ENCODE measurements at places on chromosomes 11 and 22.

GRCh38 chr11:1744891-1745700 lies 5.3 kb downstream of the IFITM10 start:
- no peak for DNase-seq

- no peak for DNase-seq
These were observed 35.8 kb upstream of the TSKU start for GRCh38 chr11:76747153-76747914.

- no peak for DNase-seq
These were observed 84.3 kb downstream of the GDPD4 start for GRCh38 chr11:77217156-77217555.

DNA sequence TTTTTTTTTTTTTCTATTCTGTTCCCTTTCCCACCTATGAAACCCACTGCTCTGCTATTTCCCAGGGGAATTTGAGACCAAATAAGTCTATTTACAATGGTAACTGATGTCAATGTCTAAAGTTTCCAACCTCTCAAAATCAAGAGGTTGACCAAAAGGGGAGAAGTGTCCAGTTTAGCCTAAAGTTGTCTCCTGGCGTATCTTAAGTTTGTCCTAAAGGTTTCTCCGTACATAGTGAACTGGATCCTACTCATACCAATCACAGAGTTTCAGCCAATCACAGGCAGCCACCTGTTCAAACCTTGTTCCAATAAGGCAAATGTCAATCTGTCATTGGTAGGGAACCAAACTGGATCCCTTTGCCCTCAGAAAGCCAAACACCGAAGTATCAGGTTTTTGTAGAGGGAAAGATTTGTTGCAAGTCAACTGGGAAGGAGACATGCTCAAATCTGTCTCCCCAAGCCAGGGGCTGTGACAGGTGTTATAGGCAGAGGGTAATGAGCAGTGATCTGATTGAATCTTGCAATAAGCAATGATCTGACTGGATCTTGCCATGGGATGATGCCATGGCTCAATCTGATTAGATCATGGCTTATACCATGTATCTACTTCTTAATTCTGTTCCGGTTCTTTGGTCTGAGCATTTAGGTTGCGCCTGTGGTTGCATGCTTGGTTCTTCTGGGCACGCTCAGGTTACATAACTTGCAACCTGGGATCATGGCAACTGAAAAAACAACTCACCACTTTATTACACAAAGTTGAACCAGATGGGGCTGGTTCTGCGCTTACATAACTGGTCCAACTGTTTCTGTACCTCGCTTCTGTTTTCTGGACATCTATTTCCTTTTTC lies 1.1 kb upstream of the VPS37C start:
- no peak for DNase-seq

GRCh38 chr22:20238901-20239675 lies 29.0 kb downstream of the RTN4R start:
- DNase-seq: no peak

DNA sequence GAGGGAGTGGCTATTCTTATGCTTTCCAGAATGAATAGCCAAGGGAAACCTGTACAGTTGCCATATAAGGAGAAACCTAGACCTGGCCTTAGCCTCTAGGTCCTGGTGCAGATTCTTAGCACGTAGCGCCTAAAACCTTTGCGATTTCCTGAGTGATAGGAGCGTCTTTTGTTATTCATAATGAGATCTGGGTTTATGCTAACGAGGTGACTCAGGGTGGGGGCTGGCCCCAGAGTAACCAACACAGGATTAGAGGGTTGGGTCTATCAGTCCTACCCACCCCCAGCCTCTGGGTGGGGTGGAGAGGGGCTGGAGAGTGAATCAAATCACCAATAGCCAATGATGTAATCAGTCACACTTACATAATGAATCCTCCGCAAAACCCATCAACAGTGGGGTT lies 73.4 kb upstream of the PARVG start:
- DNase-seq: no peak

GRCh38 chr11:131370090-131370751 lies at the start of gene NTM:
TSS of gene NTM (plus strand) at chr11:131370615.
- DNase-seq: no peak

DNA sequence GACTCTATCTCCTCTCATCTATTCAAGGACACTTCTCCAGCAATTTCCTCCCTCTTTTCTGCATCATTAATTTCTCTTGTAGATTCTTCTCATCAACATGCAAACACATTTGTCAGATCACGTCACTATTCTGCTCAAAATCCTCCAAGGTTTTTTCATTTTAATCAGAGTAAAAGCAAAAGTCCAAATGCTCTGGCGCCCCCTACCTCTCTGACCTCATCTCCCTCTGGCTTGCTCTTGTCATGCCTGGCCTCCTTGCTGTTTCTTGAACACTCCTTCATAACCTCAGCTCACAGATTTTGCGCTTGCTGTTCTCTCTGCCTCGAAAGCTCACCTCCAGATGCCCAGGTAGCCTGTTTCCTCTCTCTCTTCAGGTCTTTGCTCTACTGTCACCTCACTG lies 22.4 kb downstream of the RTCB start:
- DNase-seq: no peak

- no peak for DNase-seq
These were observed 77.5 kb downstream of the PPP6R3 start for GRCh38 chr11:68538025-68538424.

GRCh38 chr11:131712897-131713296 lies 342.5 kb downstream of the NTM start:
- no peak for DNase-seq

DNA sequence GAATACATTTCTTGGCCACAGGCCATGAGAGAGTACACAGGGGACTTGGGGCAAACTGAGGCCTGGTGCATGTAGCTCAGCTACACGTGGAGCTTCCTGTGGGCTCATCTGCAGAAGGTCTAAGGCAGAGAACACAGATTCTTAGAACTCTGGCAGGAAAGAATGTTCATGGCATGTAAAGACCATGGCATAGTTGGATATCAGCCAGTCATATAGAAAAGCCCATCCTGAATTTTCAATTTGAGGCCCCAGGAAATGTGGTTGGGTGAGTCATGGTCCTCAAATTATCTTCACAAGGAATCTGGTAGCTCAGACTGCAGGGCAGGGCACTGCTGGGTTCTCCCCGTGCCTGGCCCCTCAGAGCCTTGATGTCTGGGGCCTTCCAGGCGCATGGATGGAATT lies 13.7 kb upstream of the ST3GAL4 start:
- DNase-seq: no peak

DNA sequence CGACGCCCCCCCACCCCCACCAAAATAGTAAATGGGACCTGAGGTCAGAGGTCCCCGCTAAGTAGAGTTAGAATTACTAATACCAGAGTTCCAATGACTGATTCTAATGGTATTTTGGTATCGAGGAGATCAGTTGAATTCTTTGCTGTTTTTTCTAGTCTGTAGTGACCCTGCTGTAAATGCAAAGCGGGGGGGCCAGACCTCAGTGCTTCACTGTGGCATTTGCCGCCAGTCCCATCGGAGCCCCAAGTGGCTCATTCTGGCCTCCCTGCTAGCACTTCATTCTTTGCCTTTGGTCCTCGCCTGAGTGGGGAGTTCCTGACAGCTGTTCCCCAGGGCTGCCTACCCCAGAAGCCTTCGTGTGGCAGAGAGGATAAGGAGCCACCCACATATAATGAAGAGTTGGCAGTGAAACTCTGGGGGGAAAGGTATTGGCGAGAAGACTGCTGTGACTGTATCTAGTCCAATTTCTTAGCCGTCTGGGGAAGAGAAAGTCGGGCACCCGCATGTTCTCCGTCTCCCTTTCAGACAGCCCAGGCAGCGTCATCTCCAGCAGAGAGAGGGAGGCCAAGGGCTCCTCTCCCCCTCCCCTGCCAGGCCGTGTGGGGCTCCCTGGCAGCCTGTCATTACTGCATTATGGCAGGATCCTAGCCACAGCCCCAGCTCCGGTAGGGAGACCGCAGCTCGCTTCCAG lies 19.4 kb upstream of the CABP7 start:
- no peak for DNase-seq

DNA sequence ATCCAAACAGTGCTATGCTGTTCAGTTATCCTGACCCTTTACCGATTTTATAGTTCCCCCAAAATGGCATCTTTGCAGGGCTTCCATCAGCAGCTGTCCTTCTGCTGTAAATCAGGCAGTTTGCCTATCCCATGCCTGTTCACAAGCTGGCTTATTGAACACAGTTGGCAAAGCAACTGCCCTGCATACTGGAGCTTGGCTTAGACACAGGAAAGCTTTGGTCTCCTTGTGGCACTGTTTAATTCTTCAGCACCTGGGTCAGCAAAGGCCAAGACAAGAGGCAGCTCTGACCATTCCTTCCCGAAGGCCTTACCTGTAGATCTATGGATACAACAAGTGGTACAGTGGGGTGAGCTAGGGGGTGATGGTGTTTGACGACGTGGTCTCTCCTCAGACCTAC lies 32.2 kb downstream of the TSPAN18 start:
- DNase-seq: no peak

GRCh38 chr22:22848364-22848866 lies 39.2 kb upstream of the IGLL5 start:
- DNase-seq: peak; percentile 61

DNA sequence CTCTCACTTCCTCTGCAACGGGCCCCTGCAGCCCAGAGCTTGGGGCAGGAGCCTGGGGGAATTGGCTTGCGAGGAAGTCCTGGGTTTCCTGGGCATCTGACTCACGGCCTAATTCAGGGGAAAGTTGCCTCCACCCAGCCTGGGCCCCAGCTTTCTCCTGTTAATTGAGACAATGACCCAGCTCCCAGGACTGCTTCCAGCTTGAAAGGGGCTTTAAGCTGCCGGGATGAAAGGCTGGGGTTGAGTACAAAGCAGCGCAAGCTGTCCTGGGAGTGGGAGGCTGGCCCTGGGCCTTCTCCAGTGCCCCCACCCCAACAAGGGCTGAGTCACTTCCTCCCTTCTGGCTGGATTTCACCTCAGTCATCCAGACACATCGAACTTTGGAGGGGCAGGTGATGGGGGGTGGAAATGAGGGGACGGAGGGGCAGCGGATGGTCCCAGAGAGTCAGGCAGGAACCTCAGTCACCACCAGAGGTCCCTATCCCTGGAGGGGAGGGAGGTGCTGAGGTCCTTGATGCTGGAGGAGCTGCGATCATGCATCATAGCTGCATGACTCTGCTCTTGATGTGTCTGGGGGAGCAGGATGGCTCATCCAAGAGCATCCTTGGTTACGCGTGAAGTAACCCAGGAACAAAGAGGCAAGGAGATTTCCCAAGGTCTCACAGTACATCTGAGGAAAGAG lies 30.1 kb upstream of the OAF start:
- DNase-seq: no peak

DNA sequence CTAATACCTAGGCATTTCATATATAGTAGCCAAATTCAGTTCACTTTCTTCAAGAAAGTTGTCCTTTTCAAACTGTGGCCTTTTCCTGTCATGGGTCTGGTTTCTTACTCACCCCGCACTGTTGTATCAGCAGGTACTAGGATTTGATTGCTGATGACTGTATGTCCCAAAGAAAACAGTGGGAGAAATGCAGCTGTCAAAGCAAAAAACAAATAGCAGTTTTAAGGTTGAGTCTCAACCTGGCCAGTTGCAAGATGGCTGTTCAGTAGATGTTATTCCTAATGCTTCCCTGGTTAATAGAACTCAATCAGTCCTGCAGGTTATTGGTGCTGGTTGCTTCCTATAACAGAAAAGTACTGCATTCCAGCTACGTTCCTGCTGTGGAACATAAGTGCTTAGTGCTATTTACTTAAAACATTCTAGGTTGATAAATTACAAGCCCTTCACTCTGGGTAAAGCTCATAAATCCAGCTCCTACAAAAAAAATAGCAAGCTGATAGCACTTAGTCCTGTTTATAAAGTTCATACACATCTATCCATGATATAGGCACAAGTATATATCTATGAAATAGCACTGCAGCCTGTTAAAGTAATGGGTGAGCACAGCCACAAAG lies 26.6 kb downstream of the NF2 start:
- no peak for DNase-seq

DNA sequence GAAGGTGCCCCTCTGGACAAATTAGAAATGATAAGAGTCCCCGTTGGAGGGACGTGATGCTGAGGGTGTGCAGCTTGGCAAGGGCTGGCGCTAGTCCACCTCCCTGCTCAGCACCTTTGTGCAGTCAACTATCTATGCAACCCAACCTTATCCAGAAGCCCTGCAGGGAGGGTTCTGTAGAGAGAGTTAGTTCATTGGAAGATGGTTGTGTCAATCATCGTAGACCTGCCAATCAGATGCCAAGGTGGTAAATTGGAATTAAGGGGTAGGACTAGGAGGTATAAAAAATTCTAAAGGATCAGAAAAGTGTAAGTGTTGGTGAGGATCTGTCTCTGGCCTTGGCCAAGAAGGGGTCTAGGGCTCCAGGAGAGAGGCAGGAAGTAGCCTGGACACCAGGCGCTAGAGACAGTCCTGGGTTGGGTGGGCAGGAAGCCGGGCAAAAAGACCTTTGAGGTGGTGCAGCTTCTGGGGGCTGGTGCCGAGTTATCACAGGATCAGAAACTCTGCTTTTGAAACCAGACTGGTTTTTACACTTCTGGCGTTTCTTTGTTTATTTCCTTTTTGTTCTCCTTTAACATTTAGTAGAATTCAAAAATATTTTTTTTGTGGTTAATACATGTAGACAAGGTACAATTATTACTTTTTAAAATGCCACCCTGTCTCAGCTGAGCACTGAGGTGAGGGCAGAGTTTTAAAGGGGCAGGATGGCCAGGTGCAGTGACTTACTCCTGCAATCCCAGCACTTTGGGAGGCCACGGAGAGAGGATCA lies 1.6 kb downstream of the C1QTNF6 start:
- DNase-seq: peak; percentile 39

DNA sequence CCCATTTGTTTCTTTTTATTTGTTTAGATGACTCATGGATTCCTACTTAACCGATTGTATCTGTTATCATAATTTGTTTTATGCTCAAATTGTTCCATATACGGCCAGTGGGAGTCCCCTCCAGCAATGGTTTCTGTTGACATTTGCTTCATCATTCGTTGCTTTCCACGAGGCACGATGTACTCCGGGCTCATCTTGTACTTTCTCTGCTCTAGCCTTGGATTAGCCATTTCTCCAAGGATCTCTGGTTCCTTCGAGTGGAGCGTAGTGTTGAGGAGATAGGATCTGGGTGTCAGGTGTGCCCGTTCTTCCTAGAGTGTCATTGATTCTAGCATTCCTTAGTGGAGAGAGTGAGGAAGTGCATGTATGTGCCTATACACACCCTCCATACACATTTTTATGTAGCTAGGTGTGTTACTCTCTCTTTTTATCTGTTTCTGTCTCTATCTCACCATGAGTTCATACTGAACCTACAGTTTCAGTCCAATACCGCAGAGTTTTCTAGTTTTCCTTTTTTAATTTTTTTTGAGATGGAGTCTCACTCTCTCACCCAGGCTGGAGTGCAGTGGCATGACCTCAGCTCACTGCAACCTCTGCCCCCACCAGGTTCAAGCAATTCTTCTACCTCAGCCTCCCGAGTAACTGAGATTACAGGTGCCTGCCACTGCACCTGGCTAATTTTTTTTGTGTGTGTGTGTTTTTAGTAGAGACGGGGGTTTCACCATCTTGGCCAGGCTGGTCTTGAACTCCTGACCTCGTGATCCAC lies 31.4 kb downstream of the TECTA start:
- no peak for DNase-seq

GRCh38 chr11:120243221-120243620 lies 3.3 kb downstream of the POU2F3 start:
- DNase-seq: no peak

DNA sequence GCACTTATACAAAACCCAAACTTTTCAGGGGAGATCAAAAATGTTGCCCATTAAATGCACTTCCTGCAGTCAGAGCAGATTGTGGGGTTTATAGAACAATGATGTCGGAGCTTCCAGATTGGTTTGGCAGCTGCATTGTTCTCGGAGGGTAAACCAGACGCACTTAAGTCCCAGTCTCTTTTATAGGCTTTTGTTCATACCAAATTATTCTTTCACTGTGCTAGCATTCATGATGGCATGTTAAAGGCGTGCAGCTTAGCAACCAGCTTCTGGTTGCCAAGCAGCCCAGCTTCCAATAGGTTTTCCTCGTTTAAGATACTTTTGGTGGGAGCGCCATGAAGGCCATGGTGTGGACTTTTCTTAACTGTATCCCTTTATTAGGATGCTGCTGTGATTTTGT lies 40.9 kb downstream of the ZC3H12C start:
- DNase-seq: no peak
